ENCODE measurements at places on chromosomes 6 and 20. TPM values are rescaled to one million over a fixed set of nuclear protein-coding genes. Genes with fewer than 3 reads are reported as not detected.

MUCL3 gene
- total RNA-seq = not detected

KATNA1 gene
- 17.8 TPM for total RNA-seq

COX4I2 gene
- total RNA-seq = 3.8 TPM

LGSN gene
- total RNA-seq = not detected

CABLES2 gene
- 5.8 TPM for total RNA-seq

- no peak overlapping the region for H3K27ac ChIP-seq
- H3K4me1 ChIP-seq = no peaks in the 10 kb centered on the region
- no peak overlapping the region for H3K4me3 ChIP-seq
- H3K36me3 ChIP-seq = no peaks in the 10 kb centered on the region
Measured at GRCh38 chr20:38833857-38834164, 28.3 kb downstream of the PPP1R16B start.

GRCh38 chr6:107495196-107495643 is 5.3 kb downstream of the SOBP start:
- no peaks in the 10 kb centered on the region for H3K27me3 ChIP-seq
- no peaks in the 10 kb centered on the region for H3K36me3 ChIP-seq
- no peak overlapping the region for H3K4me3 ChIP-seq
- DNase-seq = peak; percentile 21
- H3K4me1 ChIP-seq = peaks cover 45% of the 10 kb centered on the region

GRCh38 chr6:168988280-168988679 is 265.4 kb downstream of the THBS2 start:
- no peaks in the 10 kb centered on the region for H3K36me3 ChIP-seq
- DNase-seq = no peak
- H3K4me1 ChIP-seq = no peaks in the 10 kb centered on the region
- H3K27me3 ChIP-seq = no peaks in the 10 kb centered on the region
- H3K4me3 ChIP-seq = no peak overlapping the region

DNA sequence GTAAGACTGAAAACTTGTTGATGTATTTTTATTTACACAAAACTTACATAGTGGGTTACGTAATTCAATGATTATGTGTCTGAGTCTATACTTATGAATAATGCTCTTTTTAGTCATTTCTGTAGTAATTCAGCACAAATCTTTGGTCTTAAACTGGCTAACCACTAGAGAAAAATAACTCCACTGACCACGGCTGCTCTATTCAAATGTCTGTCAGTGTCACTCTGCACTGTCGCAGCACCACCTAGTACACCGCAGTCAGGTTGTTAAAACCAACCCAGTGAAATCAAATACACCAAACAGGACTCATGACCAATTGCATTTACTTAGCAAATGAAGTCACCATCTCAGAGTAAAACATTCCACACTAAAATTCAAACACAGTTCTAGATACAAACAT is 93.5 kb upstream of the CCDC28A start:
- DNase-seq = no peak
- no peaks in the 10 kb centered on the region for H3K4me1 ChIP-seq
- no peaks in the 10 kb centered on the region for H3K36me3 ChIP-seq
- H3K4me3 ChIP-seq = no peak overlapping the region
- H3K27me3 ChIP-seq = no peaks in the 10 kb centered on the region

- H3K4me1 ChIP-seq = no peaks in the 10 kb centered on the region
- H3K27me3 ChIP-seq = no peaks in the 10 kb centered on the region
- DNase-seq = no peak
- H3K4me3 ChIP-seq = no peak overlapping the region
- H3K36me3 ChIP-seq = peaks cover 77% of the 10 kb centered on the region
Measured at GRCh38 chr6:30893666-30894065, 9.3 kb downstream of the DDR1 start.

- peaks cover 95% of the 10 kb centered on the region for H3K36me3 ChIP-seq
- no peak for DNase-seq
- H3K27ac ChIP-seq = no peak overlapping the region
- no peak overlapping the region for H3K4me3 ChIP-seq
Measured at GRCh38 chr6:35084041-35084491, 57.1 kb downstream of the TCP11 start.

- H3K27ac ChIP-seq = no peak overlapping the region
- H3K4me1 ChIP-seq = peaks cover 45% of the 10 kb centered on the region
- DNase-seq = no peak
- H3K36me3 ChIP-seq = no peaks in the 10 kb centered on the region
- H3K4me3 ChIP-seq = no peak overlapping the region
- no peaks in the 10 kb centered on the region for H3K27me3 ChIP-seq
Measured at GRCh38 chr6:25415701-25416100, 136.5 kb downstream of the CARMIL1 start.

GRCh38 chr20:43681991-43682410 is 15.1 kb downstream of the MYBL2 start:
- no peaks in the 10 kb centered on the region for H3K27me3 ChIP-seq
- no peaks in the 10 kb centered on the region for H3K4me1 ChIP-seq
- H3K4me3 ChIP-seq = no peak overlapping the region
- no peak for DNase-seq
- no peaks in the 10 kb centered on the region for H3K36me3 ChIP-seq
- no peak overlapping the region for H3K27ac ChIP-seq

Measured in thyroid gland (tissue), 4 donors.